ENCODE measurements at places on chromosomes 5 and 9.
A peak's percentile ranks its signal among the peaks of the same experiment; 100 is the strongest.

DNA sequence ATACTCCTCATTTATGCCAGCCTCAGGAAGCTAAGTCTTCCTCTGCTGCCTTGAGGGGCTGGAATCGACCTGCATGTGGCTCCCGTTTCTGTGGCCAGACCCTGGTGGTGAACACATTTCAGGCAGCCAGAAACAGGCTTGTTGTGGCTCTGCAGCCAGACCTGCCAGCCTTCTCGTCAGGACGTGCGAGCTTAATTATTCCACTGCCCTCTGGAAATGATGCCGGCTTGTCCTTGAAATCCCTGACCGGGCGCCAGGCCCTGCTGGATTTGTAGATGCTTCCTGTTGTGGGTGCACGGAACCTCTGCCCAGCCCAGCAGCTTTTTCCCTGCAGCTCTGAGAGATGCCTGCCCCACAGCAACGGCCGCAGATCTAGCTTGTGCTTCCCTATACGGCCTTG, 41.6 kb downstream of the PDZD2 start:
- DNase-seq, result no peak

- no peak for DNase-seq
Measured at GRCh38 chr5:178383301-178383918, 150.8 kb upstream of the PHYKPL start.

- DNase-seq, result no peak
Measured at GRCh38 chr5:79036769-79037168, 32.7 kb downstream of the DMGDH start.

- DNase-seq, result peak; percentile 81
Measured at GRCh38 chr9:16150501-16150900, 597.7 kb downstream of the CCDC171 start.

- DNase-seq, result no peak
Measured at GRCh38 chr5:143435210-143435657, 31.7 kb upstream of the NR3C1 start.

- DNase-seq, result no peak
Measured at GRCh38 chr5:71904852-71905251, 185.8 kb downstream of the CARTPT start.

GRCh38 chr9:121895818-121896544, 197.1 kb downstream of the TTLL11 start:
- DNase-seq, result peak; percentile 34

DNA sequence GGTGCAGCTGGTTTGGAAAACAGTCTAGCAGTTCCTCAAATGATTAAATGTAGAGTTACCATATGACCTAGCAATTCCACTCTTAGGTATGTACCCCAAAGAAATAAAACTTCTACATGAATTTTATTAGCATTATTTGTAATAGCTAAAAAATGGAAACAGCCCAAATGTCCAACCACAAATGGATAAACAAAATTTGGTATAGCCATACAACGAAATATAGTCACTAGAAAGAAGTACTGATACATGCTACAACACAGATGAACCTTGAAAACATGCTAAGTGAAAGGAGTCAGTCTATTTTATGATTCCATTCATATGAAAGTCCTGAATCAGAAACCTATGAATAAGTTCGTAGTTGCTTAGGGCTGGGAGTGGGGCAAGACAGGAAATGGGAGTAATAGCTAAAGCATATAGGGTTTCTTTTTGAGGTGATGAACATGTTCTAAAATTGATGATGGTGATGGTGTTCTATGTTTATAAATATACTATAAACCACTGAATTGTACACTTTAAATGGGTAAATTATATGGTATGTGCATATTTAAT, 6.3 kb downstream of the GDF9 start:
- DNase-seq, result no peak

- peak; percentile 82 for DNase-seq
Measured at GRCh38 chr5:1004461-1005248, 3.9 kb upstream of the NKD2 start.

- no peak for DNase-seq
Measured at GRCh38 chr9:111615928-111616327, 15.2 kb upstream of the DNAJC25 start.

DNA sequence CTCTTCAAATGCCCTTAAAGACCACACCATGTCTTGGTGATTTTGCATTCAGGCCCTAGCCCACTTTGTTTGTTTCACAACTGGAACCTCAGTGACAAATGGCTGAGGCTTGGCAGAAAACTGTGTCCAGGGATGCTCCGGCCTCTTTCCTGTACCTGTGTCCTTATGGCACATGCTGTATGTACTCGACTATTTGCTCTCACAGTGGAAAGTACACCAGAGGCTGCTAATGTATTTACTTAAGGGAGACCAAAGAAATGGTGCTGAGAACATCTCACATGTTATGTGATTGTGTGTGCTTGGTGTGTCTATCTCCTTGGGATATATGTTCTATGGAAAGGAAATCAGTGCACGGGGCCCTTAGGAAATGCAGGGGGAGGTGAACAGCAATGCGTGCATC, 263.3 kb downstream of the GADD45G start:
- DNase-seq, result no peak

- DNase-seq, result no peak
Measured at GRCh38 chr9:135123773-135124134, 36.3 kb downstream of the OLFM1 start.

DNA sequence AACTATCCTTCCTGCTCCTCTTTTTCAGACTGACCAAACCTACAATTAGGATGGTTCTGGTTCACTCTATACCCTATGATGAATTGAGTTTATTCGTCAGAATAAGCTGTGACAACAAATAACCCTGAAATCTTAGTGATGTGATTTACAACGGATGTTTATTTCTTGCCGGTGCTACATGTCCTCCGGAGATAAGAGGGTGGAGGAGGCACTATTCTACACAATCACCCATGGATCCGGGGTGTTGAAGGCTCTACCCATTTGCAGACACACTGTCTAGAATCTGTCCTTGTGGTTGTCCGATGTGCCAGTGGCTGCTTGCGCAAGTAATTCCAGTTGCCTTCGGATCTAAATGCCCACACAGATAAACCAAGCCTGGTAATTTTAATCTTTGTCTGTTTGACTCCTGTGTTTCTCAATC, 44.7 kb downstream of the CDC14B start:
- DNase-seq, result no peak

GRCh38 chr5:173633304-173633703, 16.9 kb upstream of the BOD1 start:
- DNase-seq, result no peak

- no peak for DNase-seq
Measured at GRCh38 chr5:72292411-72292810, 27.6 kb downstream of the MRPS27 start.

GRCh38 chr9:107437716-107438115, 51.9 kb downstream of the KLF4 start:
- peak; percentile 52 for DNase-seq

GRCh38 chr9:90839183-90839728, 37.6 kb downstream of the SYK start:
- DNase-seq, result no peak

DNA sequence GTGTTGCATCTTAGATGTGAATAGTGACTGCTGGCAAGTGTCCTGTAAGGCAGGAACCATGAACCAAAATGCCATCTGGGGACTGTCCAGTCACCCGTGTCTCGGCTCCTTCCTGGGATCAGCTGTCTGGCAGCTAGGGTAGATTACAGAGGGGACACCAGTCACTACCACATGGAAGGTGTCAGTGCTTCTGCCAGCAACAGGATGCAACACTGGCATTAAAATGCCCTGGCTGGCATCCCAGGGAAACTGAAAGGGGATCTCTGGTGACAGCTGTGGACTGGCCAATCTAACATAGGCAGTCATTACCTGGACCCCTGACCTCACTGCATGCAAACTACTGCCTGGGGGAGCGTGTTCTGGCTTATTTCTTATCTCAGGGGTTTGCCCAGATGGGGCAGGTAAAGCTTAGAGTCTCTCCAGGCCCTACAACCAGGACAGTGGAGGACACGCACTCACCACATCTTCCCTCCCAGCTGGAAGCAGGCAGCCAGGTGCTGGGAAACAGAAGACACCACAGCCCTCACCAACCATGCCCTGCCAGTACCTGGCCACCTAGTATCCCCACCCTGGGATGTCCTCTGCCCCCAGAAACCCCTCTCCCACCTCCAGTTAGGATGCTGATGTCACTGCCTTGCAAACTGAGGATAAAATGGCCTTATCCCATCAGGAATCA, 83.8 kb downstream of the SEMA4D start:
- DNase-seq, result no peak

DNA sequence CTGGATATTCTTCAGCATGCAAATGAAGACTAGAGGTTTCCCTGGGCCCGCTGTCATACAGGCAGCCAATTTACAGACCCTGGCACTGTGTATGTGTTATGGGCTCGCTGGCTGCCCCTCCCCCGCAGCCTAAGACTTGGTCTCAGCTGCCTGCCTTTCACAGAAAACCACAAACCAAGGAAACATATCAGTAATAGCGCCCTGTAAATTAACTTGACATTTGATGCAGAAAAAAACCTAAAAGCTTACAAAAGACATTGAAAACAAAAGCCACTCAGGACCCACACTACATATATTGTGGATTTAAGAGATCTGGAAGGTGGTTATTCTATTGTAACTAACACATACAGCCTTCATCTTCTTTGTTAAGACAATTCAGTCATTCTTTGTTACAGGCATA, 287.0 kb upstream of the TMEM161B start:
- DNase-seq, result peak; percentile 61

GRCh38 chr5:147673791-147674190, 108.7 kb downstream of the JAKMIP2 start:
- no peak for DNase-seq

GRCh38 chr9:114894206-114894605, 36.2 kb downstream of the TNFSF8 start:
- no peak for DNase-seq

- no peak for DNase-seq
Measured at GRCh38 chr9:37566716-37567115, 9.5 kb downstream of the FBXO10 start.

DNA sequence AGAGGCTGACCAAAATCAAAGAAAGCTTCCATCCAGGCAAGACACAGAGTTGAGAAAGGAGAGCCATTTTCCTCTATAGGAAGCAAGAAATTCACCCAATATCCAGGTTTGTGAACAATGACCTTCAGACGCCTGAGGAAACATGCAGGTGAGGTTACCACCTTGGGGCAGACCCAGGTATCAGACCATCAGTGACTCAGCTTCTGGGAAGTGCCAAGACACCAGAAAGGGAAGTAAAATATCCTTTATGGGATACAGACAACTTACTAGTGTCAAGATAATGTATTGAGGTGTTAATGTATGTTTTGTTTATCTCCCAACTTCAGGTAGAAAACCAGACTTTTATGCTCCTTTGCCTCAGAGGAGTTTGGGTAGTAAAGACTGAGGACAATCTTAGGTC, 2.2 kb upstream of the DTWD2 start:
- DNase-seq, result peak; percentile 6

- DNase-seq, result no peak
Measured at GRCh38 chr5:32523625-32524024, 61.7 kb upstream of the SUB1 start.

- peak; percentile 23 for DNase-seq
Measured at GRCh38 chr9:127384016-127384730, 12.8 kb upstream of the SLC2A8 start.

GRCh38 chr9:14314929-14315874, 1.3 kb upstream of the NFIB start:
- peak; percentile 50 for DNase-seq

DNA sequence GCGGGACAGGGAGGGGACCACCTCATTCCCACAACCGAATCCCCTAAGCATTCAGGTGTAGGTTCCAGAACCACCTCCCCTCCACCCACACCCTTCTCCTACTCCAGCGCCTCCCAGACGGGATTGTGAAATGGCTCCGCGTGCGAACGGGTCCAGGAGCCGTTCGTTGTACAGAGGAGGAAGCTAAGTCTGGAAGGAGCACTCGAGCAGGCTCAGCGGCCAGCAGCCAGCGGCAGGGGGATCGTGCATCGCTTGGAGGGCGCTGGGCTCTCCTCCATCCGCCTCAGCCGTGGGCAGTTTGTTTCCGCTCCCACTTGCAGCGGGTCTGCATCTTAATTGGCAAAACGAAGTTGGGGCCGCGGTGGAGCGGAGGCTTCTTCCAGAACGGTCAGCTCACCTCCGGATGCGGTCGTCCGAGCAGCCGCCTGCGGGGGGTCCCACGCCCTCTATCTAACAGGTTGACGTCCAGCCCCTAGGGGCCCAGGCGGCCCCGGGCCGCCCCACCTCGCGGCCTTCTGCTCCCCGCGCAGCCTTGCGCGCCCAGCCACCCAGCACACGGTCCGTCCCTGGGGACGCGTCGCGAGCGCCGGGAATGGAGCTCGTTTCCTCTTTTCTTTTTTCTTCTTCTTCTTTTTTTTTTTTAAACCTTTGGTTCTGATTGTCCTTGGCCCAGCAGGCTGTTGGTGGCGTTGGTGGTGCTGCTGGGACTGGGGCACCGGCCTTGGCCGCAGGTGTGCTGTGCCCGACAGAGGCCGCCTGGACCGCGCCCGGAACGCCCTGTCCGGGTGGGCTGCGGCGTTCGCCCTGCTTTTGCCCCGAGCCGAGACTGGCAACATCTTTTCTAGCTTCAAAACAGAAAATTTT, 3.9 kb upstream of the BARX1 start:
- DNase-seq, result peak; percentile 56

DNA sequence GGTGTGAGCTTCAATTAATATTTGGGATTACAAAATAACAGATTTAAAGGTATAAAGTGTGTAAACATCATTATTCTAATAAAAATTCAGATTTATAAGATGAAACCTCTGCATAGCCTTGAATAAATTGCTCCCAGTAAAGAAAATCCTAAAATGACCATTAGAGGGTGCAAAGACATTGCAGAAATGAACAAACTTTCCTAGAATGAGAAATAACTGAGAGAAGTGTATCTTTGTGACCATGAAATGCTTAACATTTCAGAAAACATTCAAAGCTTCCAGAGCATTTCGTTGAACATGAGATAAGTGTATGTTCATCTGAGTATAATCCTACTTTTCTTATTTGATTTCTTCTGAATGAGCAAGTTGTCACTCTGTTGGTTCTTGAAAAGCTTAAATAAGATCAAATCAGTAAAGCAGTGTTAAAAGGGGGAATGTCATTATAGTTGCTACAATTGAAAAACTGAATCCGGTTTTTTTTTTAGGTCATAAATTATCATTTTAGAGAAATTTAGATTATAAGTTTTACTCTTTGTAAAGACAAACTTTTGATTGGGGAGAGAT, 24.7 kb upstream of the NUDT12 start:
- DNase-seq, result no peak

GRCh38 chr5:137481596-137481995, 17.5 kb downstream of the SPOCK1 start:
- DNase-seq, result no peak

DNA sequence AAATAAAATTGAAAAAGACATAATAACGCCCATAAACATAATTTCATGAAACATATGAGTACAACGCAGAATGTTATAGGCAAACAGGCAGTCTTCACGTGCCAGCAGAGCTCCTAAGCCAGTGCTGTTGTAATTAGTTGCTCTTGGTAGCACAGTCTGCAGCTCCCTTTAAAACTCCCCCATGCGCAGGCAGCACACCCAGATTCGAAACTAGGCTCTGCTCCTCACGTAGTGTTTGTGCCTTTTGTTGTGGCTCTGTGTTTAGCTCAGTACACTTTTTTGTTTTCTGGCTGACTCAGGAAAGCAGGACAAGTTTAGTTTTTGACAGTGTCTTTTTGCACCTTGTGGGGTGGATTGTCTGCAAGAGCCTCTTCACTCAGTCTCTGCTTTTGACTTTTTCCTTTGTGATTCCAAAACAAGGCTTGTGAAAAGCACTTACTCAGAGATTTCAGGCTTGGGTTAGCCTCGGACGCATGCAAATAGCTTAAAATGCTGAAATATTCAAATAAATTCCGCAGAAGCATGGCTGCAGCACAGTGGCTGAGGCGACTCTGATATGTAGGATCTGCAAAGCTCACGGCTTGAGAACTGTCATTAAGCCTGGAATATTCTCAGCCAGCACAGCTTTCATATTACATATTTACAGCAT, 113.6 kb downstream of the IRX1 start:
- peak; percentile 30 for DNase-seq

GRCh38 chr9:104960662-104961061, 32.7 kb upstream of the ABCA1 start:
- no peak for DNase-seq

All from ELF-1 (cell line).